ENCODE measurements at places on chromosomes 12 and 14. TPM values are rescaled to one million over a fixed set of nuclear protein-coding genes. Genes with fewer than 3 reads are reported as not detected.

The SP7 gene
- total RNA-seq, result not detected

DNA sequence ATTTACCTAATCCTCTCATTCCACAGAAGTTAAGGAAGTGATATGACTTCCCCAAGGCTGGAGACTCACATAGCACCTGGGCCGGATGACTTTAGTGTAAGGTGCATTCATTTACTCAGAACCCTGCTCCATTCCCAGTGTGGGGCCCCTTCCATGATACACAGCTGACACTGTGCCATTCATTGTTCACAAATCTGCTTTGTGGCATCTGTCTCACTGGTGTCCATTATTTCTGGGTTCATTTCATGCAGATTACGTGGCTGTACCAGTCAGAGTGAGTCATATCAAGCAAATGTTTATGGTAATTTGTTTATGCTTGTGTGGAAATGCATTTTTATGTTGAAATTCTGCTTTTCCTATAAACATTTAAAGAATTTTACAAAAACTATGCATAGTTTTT is 5.2 kb downstream of the ANO4 start:
- DNase-seq, result no peak

- no peak for DNase-seq
These were observed 6.8 kb downstream of the KMT5A start for GRCh38 chr12:123390498-123391426.

The ZBTB42 gene
- total RNA-seq, result 3.3 TPM

The ABCD4 gene
- 75.0 TPM for total RNA-seq

DNA sequence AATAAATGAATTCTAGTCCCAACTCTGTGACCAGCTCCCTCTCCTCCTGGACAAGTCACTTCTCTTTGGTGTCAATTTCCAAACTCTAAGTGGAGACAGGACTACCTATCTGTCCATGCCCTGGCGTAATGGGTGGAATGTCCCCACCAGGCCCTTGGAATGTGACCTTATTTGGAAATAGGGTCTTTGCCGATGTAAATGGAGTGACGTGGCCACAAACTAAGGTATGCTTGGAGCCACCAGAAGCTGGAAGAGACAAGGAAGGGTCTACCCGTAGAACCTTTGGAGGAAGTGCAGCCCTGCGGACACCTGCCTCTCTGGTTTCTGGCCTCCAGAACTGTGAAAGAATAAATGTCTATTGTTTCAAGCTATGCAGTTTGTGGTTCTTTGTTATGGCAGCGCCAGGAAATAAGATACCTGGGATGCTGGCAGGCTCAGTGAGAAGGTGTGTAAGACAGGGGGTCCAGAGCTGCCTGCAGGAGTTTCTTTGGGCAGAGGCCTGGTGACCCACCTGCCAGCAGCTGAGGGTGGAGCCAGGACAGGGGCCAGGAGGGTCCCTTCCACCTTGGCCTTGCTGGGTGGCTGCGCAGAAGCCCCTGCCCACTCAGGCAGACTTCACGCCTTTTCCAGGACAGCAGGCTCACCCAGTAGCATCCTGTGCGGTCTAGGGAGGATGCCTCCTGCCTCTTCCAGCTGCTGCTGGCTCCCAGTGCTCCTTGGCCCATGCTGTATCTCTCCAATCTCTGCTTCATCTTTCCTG is 45.8 kb downstream of the ARL6IP4 start:
- DNase-seq, result no peak

The NELL2 gene
- total RNA-seq, result 62.5 TPM

- no peak for DNase-seq
These were observed 9.5 kb upstream of the PUS1 start for GRCh38 chr12:131919366-131920156.

The DAO gene
- not detected for total RNA-seq

DNA sequence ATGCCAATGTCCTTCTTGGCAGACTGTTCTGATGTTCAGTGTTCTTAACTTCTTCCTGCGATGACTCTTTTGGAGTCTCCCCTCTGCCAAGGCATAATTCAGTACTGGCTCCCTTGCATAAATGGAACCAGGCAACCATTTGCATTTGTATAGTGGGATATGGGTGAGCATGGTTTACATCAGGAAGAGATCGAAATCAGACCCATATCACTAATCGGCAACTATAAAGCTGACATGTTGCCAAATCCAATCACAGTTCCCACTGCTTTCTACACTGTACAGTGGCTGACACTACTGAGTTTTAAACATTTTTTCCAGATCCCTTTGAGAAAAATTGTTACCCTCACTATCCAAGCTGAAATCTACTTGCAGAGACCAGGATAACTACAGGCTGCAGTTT is 83.8 kb downstream of the KITLG start:
- DNase-seq, result no peak

DNA sequence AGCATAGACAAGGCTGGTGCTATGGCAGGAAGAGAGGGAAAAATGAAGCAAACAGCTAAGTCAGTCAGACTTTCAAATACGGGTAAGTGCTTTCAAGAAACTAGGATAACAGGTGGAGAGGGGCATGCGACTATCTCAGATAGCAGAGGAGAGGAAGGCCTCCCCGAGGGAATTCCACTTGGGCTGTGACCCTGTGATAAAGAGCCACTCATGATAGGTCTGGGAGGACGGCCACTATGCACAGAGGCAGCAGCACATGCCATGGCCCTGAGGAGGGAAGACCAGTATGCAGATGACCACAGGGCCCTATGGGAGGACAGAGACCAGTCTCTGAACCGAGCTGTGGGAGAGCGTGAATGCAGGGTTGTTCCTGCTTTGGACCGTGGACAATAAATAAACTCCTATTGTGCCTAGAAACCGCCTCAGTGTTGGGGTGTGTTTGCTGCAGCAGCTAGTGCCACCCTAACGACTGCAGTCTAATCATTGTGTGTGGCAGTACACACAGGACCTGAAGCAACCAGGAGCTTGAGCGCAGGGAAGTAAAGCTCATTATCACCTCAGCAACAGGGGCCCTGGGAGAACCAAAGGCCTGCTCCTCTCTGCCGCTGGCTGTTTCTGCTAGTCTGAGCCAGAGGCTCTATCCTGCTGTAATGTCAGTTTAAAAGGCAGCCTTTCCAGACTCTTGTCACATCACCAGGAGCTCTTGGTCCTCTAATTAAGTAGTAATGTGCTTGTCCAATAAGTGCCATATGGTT is 119.1 kb downstream of the CACNA1C start:
- DNase-seq, result no peak

The CLEC4A gene
- total RNA-seq, result 1.4 TPM

The COPS7A gene
- 13.9 TPM for total RNA-seq

The NRIP2 gene
- not detected for total RNA-seq

DNA sequence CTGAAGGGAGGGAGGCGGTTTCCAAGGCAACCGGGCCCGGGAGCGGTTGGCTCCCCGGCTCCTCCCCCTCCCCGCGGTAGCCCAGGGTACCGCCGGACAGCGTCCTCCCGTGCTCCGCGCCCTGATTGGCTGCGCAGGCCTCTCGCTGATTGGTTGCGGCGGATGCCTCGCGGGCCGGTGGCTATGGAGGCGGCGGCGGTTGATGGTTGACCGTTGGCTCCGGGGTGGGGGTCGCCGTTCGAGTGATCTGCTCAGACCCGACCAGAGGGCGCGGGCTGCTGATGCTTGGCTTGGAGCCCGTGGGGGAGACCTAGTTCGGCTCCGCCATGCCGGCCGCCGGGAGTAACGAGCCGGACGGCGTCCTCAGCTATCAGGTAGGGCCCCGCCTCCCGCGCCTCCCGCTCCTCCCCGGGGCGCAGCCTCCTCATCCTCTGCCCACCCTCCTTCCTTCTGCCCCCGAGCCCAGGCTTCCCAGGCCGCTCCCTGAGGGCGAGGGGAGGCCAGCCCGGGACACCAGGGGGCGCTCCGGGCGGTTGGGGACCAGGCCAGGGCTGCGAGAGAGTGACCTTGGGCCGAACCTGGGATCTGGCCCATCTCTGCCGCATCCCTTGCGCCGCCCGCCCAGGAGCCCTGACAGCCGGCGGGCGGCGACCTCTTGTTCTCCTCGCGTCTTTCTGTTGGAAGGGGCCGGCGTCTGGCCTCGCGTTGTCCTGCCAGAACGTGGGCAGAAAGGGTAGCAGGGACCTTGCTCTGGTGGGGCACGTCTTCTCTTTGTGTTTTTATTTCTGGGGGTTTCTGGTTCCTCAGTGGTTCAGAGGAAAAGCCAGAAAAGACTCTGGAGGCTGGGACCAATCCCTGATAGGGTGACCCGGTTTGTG is at the start of gene SLC4A8:
Gene SLC4A8, plus strand, starts transcription at position 170 of the 878 bp plus-strand sequence. Its CDS starts 157 bp downstream, at position 327.
- DNase-seq, result peak; percentile 57

DNA sequence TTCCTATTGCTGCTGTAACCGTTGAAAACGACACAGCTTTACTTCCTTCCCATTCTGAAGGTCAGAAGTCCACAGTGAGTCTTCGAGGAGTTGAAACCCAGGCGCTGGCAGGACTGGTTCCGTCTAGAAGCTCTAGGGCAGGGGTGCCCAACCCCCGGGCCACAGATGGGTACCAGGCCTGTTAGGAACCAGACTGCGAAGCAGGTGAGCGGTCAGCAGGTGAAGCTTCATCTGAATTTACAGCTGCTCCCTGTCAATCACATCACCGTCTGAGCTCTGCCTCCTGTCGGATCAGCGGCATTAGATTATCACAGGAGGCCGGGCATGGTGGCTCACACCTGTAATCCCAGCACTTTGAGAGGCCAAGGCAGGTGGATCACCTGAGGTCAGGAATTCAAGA is 12.6 kb upstream of the SFSWAP start:
- no peak for DNase-seq

The GARIN6 gene
- not detected for total RNA-seq

DNA sequence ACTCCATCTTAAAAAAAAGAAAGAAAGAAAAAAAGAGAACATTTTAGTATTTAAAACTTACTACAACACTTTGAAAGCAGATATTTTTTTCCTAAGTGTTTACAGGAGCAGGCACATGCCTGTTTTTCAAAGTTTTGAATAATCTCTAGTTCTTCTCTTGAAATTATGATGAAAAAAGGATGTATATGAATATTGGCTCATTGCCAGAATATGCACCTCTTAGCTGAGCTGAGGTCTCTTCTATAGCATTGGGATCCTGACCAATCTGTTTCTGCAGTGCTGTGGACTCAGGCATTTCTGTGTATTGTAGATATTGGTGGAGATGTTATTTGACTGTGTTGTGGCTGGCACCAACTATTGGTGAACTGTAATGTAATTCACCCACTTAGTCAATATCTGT is 15.0 kb downstream of the TECPR2 start:
- no peak for DNase-seq

The CAPS2 gene
- 1.1 TPM for total RNA-seq

The RPGRIP1 gene
- total RNA-seq, result not detected

The CELA1 gene
- not detected for total RNA-seq

The CCDC177 gene
- not detected for total RNA-seq

DNA sequence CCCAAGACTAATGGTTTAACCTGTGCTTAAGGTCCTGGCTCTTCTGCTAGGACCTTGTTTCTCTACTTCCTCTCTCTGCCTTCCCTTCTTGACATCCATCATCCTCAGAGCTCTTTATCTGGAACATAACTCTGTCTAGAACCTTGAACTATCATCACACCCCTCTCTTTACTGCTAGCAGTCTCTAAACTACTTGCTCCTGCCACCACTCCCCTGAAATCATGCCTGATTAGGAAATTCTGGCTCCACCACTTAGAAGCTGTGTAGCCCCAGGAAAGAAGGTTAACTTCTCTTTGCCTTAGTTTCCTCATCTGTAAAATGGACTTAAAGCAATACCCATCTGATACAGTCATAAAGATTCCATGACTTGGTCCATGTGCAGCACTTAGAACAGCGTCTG is 9.1 kb downstream of the SLC38A1 start:
- no peak for DNase-seq

The TAS2R10 gene
- 0.45 TPM for total RNA-seq

GRCh38 chr14:38285962-38286361 is 30.1 kb upstream of the CLEC14A start:
- no peak for DNase-seq

Data from T-helper 17 cell (primary cell).